SJCRH30 (cell line): ENCODE measurements at places on chromosomes 1 and 21. TPM values are rescaled to one million over a fixed set of nuclear protein-coding genes. Genes with fewer than 3 reads are reported as not detected.

DNA sequence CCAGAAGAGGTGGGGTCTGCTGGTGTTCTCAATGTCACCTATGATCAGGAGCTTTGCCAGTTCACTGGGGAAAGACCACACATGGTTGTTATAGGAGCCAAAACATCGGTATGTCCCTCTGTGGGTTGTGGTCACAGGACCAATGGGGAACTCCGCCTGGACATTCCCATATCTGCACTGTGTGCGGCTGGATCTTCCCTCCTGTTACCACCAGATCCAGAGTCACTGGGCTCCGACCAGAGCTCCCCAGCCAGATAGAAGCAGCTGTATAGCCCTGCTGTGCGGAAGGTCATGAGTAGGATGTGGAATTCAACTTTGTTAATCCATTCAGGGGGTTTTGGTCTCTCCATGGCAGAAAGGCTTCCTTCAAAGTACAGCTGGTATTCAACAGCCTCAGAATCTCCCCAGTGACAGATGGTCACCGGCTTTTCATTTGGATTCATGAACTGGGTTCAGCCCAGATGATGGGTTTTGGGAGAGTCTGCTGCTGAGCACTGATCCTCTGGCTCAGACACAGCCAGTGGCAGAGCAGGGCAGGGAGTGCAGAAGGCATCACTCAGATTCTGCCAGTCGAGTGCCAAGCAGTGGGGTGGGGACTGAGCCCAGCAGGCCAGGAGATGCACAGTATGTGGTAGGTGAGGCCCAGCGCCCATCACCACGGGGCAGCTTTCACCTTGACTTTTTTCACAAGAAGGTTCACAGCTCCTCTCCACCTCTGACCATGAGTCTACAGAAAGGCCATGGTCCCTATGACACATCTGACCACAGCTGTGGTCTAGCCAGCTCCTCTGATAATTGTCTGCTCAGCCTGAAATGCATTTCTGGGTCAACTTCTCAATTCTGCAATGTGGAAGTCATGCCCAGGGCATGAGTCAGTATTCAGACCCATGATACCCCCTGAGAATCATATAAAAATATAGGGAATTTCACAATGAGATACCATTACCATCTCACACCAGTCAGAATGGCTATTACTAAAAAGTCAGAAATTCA is 2.9 kb upstream of the SHCBP1L start:
- DNase-seq = peak; percentile 54

The RAB4A gene
- 28.5 and 31.3 TPM in 2 replicates for total RNA-seq

GRCh38 chr1:8938232-8938999 is 7.3 kb upstream of the CA6 start:
- no peak for DNase-seq

GRCh38 chr1:51644533-51645197 is 27.8 kb downstream of the OSBPL9 start:
- no peak for DNase-seq

The SHISA4 gene
- total RNA-seq = 3.5 and 3.8 TPM in 2 replicates

GRCh38 chr1:121418369-121419049 is 233.7 kb downstream of the SRGAP2C start:
- no peak for DNase-seq

GRCh38 chr1:62304975-62305374 is 14.3 kb downstream of the KANK4 start:
- DNase-seq = peak; percentile 83

DNA sequence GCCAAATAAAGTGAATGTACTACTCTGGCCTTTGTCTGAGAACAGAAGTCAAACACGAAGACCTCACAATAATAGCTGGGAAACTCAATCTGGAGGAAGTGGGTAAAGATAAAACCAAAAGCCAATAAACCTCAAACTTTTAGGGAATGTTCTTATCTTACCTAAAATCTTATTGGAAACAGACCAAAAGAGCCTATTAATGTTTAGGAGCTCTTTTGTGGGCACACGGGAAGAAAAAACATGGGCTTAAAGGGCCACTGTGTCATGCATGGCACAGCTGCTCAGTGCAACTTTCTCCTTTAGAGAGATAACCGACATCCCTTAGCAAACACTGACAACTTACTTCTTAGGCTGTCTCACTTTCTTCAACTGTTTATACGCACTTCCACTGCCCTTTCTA is 16.1 kb downstream of the EIF2B3 start:
- peak; percentile 71 for DNase-seq

DNA sequence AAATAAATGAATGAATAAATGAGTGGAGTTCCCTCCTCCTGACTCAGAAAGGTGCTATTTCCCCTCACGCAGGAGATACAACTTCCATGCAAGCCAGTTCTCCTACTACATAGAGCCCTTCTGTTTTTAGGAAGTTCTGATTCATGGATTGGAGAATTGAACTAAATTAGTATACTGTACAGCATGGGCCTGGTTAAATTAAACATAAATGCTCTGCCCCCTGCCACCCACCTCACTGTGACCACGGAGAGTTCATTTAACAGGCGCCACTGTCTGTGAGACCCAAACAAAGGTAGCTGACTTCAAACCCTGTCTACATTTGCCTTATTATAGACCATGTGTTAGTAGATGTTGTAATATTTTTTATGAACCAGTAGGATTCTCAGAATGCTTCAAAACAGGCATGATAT is 9.1 kb upstream of the IRF2BP2 start:
- DNase-seq = peak; percentile 52

- DNase-seq = peak; percentile 86
Measured at GRCh38 chr1:211515090-211516023, 23.4 kb upstream of the RD3 start.

GRCh38 chr1:243850202-243850451 is at the start of gene AKT3:
Gene AKT3 (minus strand): TSS chr1:243850243. CDS start chr1:243843170, 7,073 bp downstream.
- DNase-seq = peak; percentile 84

GRCh38 chr1:160748181-160748877 is 9.3 kb downstream of the SLAMF7 start:
- no peak for DNase-seq

DNA sequence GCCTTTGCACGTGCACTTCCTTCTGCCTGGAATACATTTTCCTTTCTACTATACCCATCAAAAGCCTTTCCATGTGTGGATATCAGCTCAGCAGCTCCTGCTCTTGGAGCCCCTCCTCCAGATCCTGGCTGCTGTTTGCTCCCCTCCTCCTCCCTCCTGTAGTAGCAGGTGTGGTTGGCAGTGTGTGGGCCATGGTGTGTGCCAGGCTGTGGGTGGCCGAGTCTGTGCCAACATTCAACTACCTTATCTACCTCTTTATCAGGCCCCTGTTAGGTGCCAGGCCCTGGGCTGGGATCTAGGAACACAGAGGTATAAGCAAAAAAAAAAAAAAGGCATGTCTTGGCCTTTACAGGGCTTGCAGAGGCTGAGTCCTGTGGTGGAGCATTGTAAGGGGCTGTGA is 180.6 kb upstream of the JUN start:
- DNase-seq = no peak

DNA sequence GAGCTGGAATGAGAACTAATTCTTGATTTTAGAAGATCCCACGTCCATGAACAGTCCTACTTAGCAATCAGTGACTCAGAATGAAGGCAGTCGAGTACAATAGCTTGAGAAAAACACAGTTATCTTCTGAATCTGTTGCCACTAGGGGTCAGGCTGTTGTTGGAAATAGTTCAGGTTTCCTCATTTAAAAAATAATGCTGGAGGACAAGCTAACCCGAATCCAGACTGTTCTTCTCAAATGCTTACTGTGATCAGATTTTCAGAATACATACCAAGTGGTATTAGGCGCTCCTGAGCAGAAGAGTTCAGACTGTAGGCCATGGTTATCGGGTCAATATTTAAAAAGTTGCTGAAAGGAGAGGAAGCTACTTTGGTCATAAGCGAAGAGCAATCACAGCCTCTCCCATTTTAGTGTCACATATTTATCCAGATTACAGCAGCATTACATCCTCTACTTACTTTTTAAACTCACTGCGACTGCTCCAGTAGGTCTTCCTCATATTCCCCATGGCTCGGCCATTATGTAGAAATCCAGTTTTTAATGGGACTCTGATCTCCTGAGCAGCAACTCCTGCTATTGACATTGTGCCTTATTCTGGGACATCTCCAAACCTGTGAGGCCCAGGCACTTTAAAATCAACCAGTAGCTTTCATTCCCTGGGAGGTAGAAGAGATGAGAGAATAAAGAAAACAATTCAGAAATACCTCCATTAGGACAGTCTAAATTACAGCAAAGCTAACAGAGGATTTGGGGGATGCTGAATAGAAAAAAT is 10.9 kb downstream of the ERRFI1 start:
- peak; percentile 83 for DNase-seq

The TEX38 gene
- total RNA-seq = not detected in 2 replicates

DNA sequence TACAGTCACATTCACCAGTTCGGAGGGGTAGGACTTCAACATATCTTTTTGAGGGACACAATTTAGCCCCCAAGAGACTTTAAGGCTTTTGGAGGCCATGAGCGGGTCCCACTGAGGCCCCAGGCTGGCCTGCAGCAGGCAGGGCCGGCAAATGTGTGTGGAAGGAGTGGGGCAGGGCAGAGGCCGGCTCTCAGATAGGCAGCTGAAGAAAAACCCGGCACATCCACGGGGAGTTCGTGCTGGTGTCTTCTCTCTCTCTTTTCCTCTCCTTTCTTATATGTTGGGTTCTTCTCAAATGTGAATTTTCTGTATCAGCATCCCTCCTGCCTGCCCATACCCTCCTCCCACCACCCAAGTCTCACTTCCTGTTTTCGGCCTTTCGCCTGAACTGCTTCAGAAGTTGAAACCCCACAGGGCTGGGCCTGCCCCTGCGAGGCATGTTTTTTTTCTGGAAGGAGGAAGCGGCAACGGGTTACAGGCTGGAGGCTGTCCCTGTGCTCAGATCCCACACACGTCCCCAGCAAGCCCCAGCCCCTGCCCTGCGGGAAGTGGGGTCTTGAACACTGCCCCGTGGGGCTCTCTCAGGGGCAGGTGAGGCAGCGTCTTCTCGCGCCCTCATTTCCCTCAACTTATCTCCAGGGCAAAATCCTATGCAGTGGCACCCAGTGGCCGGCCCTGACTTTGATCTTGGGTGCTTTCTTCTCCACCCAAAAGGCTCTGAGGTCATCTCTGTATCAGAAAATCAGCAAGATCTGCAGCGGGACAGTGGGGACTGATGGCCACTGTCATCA is 9.7 kb upstream of the UMODL1 start:
- no peak for DNase-seq

DNA sequence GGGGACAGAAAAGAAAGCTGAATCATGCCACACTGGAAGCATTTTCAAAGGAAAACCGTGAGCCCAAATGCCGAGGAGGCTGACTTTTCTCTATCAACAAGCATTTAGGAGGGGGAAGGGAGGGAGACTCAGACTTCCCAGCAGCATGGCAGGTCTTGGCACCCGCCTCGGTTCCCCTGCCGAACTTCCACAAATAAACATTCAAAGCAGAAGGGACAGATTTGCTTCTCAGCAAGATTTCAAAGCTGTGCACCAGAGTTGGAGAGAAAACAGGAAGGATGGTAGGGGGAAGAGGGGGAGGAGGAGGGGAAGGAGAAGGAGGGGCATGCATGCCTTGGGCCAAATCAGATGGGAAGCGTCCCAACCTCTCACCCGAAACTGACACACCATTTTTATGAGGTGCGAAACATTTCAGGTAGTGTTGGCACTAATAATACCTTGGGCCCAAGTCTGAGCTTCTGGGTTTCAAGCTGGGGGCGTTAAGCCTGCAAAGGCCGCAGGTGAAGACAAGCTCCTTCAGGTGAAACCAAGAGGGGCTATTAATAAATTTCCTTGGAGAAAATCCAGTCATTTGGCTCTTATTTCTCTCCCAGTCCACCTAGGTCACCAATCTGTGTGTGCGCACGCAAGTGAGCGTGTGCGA is 26.4 kb downstream of the ABCA4 start:
- peak; percentile 19 for DNase-seq

DNA sequence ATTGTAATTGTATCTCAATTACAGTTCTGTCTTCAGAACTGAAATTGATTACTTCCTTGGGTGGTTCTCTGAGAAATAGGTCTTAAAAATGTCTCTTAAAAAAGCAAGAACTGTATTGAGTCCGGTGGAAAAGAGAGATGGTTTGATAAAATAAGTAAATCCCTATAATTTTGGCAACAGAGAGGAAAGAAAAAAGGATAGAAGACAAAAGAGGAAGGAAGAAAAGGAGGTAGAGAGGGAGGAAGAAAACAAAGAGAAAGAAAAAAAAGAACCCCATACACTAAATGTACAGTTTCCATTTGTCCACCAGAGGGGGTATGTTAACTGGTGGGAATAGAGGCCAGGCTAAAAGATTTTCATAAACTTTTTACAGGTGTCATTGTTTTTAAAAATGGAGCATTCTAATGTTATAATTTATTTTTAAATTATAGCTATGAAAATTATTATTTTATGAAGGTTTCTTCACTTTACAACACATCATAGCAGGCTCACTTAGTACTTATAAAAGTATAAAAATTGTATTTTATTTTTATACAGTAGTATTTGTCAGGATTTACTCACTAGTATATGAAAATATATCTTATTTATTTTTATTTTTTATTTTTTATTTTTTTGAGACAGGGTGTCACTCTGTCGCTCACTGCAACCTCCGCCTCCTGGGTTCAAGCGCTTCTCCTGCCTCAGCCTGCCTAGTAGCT is 2.1 kb upstream of the UBE2T start:
- DNase-seq = peak; percentile 77

DNA sequence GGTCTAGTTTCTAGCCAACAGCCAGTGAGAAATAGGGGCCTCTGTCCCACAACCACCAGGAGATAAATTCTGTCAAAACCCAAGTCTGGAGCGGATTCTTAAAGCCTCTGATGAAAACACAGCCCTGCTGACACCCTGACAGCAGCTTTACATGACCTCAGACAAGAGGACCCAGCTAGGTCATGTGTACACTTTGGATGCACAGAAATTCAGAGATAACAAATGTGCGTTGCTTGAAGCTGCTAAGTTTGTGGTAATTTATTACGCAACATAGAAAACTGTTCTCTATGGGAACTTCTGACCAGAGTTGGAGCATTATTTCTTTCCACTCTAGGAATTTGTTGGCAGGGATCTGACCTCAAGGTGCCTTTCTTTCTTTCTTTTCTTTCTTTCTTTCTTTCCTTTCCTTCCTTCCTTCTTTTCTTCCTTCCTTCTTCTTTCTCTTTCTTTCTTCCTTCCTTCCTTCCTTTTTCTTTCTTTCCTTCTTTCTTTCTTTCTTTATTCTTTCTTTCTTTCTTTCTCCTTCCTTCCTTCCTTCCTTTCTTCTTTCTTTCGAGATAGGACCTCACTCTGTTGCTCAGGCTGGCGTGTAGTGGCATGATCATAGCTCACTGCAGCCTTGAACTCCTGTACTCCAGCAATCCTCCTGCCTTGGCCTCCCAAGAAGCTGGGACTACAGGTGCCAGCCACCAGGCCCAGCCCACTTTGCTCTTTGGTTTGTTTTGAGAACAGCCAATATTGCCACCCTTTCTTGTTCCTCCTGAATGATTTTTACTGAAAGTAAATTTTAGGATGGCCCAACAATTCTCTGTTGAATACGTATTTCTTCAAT is 14.9 kb upstream of the HMGCS2 start:
- DNase-seq = no peak
